Spleen (tissue), 13 donors: ENCODE measurements at places on chromosomes 2 and 18.

- DNase-seq = no peak
These were observed 80.2 kb downstream of the ASAP2 start for GRCh38 chr2:9286554-9287399.

DNA sequence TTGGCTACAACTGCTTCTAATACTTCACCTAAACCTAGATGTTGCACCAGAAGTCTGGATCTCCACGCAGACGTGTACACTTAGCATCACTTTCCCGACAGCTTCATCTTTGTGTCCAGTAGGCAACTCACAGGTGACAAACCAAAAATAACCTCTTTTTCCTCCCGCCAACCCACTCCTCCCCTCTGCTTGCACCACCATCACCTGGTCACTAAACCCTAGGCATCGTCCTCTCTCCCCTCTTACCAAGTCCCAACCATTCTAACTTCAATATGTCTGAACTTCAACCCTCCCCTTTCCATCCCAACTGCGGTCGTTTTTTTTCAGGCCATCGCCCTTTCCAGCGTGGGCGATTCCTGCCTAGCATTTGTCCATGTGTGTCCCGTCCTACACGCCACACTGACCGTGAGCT, 413 bp upstream of the CHMP3 start:
- DNase-seq = no peak

DNA sequence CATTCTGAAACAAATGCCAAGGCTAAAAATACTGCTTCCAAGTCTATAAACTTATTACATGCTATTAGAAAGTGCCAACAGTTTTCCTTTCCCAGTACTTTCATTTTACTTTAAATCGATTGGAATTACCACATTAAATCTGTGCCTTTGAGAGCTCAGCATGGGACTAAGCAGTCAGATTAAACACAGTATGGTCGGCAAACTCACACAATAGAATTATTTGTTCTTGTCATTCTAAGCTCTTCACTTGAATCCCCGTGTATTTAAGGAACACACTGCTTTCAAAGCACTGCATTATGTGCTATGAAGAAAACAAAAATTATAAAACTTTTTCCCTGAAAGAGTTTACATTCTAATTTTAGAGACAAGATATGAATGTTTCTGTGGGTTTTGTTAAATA, 444.4 kb upstream of the SLC39A10 start:
- DNase-seq = no peak

DNA sequence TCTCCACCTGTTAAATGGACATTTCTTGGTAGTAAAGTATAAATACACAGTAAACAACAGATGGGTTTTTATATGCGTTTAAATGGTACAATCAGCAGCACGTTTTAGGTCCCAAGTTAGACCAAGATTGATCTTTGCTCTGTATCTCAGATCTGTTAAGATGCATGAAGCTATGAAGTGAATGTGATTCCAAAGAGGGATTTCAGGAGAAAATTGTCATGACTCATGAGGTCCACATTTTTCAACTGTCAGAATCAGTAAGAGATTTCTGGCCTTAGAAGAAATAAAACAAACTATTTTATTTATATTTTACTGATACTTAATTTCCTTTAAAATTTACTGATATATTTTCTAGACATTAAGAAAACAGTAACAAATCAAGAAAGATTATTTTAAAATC, 142.7 kb downstream of the EML6 start:
- no peak for DNase-seq

GRCh38 chr2:21372654-21373053, 248.9 kb downstream of the TDRD15 start:
- DNase-seq = no peak

GRCh38 chr2:219002395-219003266, 9.4 kb upstream of the CRYBA2 start:
- no peak for DNase-seq

GRCh38 chr2:233544200-233544610, 22.4 kb downstream of the USP40 start:
- DNase-seq = no peak

DNA sequence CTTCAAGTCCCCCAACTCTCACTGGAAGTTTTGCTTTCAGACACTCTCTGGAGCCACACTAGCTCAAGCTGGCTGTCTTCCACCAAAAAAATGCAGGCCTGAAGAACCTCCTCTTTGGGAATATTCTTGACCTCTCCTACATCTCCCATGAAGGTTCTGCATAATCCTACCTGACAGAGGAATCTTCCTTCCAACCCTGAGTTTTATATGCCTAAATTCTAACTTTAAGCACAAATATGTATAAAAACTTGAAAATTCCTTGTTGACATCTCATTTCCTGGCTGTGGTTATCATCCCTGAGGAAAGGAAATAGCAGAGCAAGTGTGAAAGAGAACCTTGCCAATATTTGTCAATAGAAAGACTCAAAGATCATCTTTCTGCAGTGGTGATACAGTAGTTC, 249.0 kb downstream of the LPIN1 start:
- DNase-seq = no peak

GRCh38 chr2:95297639-95298395, 670 bp downstream of the KCNIP3 start:
- no peak for DNase-seq

DNA sequence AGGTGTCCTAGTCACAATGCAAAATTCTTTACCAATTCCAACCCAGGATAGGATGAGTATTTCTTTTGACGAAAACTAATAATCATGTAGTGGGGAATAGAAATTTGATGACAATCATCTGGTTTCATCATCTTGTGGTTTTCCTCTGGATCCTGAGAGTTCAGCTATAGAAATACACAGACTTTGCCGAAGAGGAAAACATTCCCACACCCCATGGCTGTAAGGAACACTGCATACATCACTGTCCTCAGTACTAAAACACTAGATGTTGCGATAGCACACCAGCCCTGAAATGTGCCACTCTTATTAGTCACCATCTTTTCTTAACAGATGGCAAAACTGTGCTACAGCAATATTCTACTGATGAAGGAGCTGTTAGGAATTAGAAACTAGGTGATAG, 29.4 kb downstream of the CERKL start:
- DNase-seq = no peak

DNA sequence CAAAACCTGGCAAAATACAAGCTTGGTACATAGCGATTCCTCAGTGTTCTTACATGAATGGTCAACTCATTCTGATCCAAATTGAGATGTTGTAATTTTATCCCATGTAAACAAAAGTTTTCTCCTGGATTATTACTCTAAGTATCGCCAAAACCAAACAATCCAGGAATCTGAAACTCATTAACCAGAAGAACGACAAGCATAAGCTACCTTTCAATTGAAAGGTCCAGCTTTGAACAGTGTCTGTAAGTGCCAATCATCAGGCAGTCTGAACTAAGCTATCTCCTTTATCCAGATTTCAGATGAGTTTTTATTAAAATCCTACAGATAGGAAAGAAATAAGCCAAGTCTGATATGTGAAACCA, 2.4 kb downstream of the MEX3C start:
- no peak for DNase-seq

- DNase-seq = no peak
These were observed 1.3 kb upstream of the FAP start for GRCh38 chr2:162244541-162245031.

DNA sequence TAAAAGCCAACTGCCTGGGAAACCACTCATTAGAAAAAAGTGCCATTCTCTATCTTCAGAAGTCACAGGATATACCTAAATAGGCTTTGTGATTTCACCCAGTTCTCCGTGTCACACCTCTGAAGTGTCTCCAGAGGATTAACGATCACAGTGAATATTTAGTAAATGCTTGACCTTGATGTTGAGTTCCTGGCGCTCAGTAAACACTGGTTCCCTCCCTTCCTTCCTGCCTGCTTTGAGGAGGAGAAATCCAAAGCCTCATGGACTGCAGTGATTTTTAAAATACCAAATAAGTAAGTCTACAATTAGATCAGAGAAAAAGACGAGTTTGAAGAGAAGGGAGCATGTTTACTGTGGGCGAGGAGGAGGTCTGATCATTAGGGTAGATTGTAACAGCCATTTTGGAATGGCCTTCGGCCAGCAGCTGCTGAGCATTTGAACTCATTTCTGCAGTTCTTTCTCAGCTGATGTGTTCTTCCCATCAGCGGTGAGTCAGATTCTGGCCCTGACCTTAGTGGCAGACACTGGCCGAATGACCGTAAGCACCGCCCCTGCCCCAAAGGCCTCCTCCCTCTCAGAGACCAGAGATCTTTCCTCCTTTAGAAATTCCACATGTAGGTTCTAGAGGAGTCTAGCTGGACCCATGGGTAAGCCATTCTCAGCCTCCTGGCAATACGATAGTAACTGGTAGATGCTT, 62.1 kb upstream of the SLC16A14 start:
- DNase-seq = peak; percentile 79

DNA sequence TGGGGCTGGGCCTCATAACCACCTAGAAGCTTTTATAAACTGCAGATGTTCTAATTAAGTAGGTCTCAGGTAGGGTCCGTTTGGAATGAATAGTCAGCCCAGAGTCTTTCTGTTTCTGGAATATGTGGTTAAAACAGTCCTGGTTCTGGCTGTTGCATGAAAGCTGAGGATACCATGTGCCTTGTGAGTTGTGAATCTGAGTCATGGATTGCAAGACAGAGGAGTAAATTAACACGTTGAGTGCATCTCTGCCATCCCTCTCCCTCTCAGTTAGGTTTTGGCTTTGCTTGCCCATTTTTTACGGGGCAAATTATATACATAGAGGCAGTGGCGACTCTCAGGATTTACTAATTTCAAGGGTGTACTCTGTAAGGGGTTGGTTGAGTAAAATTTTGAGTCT, 59.1 kb downstream of the NCK2 start:
- no peak for DNase-seq

DNA sequence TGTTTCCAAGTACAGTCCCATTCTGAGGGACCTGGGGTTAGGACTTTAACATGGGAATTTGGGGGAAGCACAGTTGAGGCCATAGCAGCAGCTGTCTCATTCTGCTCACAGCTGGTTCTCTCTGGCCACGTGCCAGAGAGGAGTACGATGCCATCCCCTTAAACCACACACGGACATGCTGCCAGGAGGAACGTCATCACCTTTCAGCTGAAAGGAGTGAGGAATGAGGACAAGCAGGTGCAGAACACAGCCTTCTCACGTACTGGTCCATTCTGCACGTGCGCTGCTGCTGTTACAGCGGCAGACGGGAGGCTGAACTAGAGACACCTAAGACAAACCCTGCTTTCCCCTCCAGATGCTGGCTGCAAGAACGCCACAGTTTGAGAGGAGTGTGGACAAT, 33.5 kb downstream of the ODC1 start:
- DNase-seq = no peak

GRCh38 chr2:222561817-222562645, 93.9 kb downstream of the FARSB start:
- no peak for DNase-seq

DNA sequence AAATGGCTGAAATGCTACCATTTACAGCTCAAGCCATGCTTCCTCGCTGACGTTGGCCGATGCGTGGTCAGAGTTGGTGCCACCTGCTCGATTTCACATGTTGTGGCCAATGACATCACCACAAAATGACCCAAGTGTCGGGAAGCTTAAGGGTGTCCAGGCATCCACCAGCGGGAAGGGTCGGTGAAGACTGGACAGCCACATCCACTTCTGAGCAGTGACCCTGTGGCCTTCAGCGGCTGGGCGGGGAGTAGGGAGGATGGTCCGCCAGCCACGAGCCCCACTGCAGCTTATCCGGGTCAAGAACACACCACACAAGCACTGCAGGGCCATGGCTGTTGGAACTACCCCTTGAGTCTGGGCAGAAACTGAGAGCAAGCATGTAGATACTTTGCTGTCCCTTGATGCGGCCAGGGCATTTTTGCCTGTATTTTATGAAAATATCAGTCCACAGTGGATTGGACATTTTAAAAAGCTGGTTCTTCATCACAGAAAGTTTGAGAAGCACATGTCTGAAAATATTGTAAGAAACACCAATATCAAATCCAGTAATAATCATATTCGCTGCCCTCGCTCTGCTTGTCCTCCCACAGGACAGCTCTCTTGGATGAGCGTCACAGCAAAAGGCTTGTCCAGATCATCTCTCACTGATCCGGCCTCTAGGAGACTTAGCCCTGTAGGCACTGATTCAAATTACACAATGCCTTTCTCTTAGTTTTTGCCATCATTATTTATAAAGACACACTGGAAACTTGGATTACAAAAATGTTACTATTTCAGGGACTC, 174.0 kb downstream of the TWIST2 start:
- peak; percentile 31 for DNase-seq

DNA sequence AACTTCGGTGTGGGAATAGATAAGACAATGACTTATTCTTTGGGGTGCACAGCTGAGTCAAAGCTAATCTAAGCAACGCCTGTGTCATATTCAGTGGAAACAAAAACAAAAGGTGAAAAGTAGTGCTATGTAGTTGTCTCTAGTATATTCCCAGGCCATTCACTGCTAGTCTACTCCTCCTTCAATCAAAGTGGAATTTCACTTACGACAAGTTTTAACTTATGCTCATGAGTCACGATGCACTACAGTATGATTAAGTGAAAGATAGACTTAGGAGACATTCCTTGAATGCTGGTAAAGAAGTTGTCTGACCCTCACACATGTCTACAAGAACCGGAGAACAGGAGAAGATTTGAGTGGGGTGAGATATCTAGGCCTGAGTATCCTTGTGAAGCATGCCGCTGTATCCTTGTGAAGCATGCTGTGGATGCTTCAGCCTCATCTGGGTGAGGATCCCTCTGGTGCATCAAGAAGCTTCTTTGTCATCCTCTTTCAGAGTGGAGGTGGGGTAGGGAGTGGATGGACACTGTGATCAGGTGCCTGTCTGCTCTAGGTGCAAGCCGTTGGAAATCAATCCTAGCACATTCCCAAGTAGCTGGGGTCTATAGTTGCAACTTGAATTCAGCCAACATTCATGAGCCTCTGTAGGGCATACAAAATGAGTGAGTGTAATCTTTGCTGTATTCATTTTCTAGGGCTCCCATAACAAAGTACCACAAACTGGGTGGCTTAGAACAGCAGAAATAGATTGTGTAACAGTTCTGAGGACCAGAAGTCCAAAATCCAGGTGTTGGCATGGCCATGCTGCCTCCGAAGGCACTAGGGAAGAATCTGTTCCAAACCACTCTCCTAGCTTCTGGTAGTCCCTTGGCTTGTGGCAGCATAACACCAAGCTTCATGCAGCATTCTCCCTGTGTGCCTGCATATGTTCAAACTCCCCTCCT, 173.5 kb upstream of the FN1 start:
- no peak for DNase-seq

GRCh38 chr2:10047616-10048500, 4.5 kb downstream of the KLF11 start:
- DNase-seq = peak; percentile 74

GRCh38 chr2:120224735-120225548, 1.7 kb upstream of the TMEM185B start:
- peak; percentile 64 for DNase-seq
